ENCODE measurements at places on chromosomes 16 and 17.

GRCh38 chr16:11056993-11057649, 112.8 kb downstream of the CLEC16A start:
- no peak for DNase-seq

DNA sequence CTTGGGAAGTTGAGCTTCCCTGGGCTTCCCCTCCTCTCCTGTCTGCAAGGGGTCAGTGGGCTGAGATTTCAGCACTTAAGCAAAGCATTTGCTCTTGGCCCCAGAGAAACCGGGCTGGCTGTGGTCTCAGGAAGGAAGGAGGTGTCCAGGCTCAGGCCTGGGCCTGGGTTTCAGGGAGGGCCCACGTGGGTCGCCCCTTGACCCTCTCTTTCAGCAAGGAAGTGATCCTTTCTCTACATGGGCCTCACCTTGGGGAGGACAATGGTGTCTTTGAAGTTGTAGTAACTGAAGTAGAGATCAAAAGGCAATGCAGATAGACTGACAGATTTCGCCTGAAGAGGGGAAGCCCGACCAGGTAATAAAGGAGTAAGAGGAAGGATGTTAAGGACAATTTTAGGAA, 2.7 kb downstream of the NOD2 start:
- no peak for DNase-seq

- DNase-seq: no peak
These were observed 14.1 kb upstream of the MAPK3 start for GRCh38 chr16:30136971-30137605.

GRCh38 chr17:41548844-41549595, 20.9 kb upstream of the KRT19 start:
- DNase-seq: peak; percentile 83

DNA sequence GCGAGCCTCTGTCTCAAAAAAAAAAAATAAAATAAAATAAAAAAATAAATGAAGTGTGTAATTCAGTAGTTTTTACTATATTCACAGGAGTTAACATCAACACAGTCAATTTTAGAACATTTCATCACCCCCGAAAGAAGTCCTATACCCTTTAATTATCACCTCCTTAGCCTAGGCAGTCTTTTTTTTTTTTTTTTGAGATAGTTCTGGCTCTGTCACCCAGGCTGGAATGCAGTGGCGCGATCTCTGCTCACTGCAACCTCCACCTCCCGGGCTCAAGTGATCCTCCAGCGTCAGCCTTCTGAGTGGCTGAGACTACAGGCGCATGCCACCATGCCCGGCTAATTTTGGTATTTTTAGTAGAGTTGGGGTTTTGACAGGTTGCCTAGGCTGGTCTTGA, 150.7 kb downstream of the SNX29 start:
- no peak for DNase-seq

DNA sequence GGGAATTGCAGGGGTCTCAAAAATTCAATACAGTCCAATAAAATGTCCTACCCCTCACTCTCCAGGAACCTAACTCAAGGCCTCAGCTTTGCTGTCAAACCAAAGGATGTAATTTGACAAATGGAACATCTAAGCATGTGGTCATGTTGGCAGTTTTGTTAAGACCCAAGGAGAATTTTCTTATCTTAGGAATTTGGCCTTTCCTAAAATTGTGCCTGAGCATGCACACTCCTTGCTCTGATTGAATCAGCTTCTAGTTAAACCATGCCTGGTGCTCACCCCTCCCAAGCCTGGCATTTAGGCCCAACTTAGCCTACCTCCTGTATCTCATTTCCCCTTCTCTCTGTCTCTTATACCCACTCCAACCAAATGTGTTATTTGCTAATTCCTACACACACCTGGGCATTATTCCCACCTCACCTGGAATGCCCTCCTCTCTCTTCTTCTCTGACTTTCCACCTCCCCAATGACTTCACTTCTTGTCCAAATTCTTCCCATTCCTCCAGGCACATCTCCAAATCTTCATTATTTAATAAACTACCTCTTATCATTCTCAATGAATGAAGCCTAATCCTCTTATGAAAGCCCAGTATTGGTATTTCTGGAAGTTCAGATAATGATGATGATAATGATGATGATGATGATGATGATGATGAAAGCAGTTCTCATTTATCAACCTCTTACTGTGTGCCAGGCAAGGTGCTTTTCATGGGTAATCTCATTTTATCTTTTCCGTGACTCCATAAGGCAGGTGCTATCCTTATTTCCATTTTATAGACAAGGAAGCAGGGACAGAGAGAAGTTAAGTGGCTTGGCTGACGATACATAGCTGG, 178.0 kb upstream of the IRX6 start:
- DNase-seq: no peak

GRCh38 chr17:2172077-2172851, 117.4 kb downstream of the HIC1 start:
- DNase-seq: peak; percentile 98

- DNase-seq: no peak
These were observed 3.7 kb downstream of the PFN1 start for GRCh38 chr17:4944554-4945175.

- peak; percentile 82 for DNase-seq
These were observed 7.4 kb upstream of the FLYWCH1 start for GRCh38 chr16:2904100-2904921.

DNA sequence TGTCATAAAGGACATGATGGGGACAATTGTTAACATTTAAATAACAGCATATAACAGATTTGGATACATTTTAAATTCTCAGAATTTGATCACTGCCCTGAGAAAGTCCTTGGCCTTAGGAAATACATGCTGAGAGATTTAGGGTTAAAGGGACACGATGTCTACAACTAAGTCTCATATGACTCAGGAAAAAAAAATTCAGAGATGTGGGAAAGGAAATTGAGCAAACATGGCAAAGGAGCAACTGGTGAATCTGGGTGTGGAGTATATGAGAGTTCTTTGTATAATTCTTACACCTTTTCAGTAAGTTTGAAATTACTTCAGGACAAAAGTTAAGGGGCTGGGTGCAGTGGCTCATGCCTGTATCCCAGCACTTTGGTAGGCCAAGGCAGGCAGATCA, 18.2 kb downstream of the MPP3 start:
- peak; percentile 87 for DNase-seq

DNA sequence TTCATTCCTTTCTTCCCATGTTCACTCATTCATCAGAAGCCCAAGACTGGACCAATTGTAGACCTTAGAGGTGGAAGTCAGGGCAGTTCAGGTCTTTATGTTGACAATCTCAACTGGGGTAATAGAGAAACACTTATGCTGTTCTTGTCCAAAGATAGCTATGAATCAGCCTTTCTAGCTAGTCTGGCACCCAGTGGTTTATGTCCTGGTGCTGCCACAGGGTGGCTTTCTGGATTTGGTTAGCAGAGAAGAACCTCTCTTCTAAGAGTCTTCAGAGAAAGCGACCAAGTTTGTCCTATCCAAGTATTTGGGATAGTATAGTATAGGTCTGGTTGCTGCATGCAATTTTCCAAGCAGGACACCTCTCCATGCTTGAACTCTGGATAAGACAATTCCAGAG, 83.3 kb downstream of the NOG start:
- peak; percentile 28 for DNase-seq

GRCh38 chr17:3189961-3190360, 7.4 kb upstream of the OR1A2 start:
- DNase-seq: no peak

GRCh38 chr16:56347166-56347565, 78.2 kb downstream of the AMFR start:
- no peak for DNase-seq

DNA sequence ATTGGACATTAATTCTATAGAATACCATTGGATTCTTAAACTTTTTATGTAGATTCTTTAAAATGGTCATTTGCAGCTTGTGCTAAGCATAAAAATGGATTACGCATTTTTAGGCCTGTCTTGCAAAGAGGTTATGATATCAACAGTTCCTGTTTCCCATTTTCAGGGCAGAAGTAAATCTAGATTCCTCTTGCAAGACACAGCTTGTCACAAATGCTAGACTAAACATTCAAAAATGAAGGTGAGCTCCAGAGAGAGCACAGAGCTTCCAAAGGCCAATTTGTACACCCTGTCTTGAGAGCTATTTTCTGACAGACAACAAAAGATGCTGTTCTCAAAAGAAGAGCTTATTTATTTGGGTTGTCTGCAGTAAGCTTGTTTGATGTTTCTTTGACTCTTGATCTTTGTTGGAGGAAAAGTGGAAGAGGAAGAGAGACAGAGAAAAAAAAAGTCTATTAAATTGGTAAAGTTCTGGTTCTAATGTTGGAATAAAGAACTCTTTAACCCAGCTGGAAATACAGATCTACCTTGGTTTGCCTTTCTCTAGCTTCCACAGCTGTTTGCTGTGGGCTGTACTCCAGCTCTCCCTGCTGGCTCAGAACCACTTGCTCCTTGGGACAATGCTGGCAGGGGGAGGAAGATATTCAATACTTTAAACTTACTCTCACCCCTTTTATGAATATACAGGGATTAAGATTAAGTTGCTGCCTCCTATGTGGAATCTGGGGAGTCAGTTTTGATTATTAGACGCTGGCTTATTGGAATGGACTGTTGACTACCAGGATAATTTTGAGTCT, 651.8 kb downstream of the CDH11 start:
- DNase-seq: no peak

DNA sequence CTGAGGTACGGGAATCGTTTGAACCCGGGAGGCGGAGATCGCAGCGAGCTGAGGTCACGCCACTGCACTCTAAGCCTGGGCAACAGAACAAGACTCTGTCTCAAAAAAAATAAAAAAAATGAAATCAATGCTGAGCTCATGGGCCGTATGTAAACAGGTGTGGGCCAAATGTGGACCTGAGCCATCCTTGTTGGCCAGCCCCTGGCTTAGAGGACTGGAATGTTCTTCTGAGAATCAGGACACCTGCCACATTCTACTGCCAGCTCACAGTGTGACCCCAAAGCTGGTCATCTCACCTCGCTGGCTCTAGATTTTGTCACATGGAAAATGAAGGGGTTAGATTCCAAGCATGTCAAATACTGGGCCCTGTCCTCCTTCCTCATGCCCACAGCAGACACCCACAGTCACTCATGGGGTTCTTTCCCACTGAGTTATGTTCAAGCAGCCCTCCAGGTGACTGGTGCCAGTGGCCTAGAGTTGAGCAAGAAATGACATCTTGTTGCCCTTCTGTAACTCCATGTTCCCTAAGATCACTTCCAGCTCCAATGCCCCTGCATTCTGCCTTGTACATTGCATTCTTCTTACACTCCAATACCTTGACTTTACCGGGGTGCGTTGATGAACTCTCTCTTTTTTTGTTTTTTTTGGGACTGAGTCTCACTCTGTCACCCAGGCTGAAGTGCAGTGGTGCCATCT, 110.6 kb downstream of the ABCC1 start:
- DNase-seq: no peak

GRCh38 chr16:88834670-88835069, 22.1 kb downstream of the GALNS start:
- no peak for DNase-seq

DNA sequence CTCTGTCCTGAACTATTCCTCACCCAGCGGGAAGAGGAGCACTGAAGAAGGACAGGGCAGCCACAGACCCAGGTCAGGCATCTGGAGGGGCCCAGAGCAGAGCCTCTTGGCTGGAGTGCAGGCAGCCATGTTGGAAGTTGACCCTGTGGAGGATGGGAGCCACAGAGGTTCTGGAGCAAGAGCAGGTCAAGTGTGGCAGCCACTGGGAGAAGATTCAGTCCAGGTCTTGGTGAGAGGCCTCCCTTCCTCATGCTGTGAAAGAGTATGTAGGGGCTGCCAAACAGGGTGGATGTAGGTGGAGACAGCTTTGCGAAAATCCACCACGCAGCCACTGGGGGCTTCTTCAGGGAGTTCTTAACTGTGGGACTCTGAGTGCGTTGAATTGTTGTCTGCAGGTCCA, 590 bp upstream of the CD79B start:
- DNase-seq: no peak

- DNase-seq: peak; percentile 67
These were observed 2.8 kb downstream of the PRKAR1A start for GRCh38 chr17:68514831-68515635.

DNA sequence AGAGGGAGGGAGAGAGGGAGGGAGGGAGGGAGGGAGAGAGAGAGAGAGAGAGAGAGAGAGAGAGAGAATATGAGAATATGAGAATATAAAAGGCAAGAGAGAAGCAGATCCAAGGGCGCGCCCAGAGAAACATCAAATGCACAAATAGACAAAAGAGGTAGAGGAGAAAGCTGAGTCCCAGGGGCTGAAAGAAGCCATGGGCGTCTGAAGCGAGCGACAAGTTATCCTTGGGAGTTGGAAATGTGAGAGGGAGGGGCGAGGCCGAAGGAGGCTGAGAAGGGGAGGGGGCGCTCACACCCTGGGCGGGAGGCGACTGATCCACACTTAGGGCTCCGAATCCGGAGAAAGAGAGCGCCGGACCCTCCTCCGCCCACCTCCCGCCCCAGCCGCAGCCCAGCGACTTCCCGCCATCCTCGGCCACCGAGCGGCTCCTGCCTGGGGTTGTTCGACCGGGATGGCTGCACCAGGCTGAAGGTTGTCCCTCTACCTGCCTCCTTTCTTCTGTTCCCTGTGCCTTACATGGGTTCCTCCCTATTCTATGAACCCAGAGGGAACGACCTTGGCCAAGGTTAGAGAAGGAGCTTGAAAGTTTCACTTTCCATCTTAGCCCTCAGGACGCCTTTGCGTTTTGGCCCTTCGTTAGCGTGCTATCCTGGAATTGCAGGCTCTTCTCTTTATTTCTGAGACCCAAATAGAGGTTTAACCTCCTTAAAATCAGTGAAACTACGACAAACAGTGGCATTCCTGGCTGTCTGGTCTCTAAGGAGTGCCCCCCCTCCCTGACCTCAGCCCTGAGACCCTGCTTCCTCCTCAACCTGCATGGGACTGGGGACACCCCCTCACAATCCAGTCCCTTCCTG, 21.2 kb upstream of the HOXB9 start:
- peak; percentile 18 for DNase-seq

DNA sequence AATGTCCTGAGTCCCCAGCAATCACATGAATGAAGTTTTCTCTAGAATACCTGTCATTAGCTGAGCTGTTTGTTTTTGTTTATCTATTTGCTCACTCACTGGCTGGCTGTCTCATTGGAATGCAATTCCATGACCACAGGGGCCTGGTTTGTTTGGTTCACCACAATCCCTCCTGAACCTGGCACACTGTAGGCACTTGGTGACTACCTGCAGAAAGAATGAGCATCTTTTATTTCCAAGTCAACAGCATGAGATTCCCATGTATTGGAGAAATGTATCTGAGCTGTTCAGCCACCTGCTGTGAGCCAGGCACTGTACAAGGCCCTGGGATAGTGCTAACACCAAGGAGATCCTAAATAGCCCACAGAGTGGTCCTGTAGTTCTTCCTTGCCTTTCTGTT, 345.1 kb downstream of the XYLT1 start:
- DNase-seq: peak; percentile 31

GRCh38 chr17:47009759-47010594, 30.9 kb upstream of the RPRML start:
- DNase-seq: no peak

DNA sequence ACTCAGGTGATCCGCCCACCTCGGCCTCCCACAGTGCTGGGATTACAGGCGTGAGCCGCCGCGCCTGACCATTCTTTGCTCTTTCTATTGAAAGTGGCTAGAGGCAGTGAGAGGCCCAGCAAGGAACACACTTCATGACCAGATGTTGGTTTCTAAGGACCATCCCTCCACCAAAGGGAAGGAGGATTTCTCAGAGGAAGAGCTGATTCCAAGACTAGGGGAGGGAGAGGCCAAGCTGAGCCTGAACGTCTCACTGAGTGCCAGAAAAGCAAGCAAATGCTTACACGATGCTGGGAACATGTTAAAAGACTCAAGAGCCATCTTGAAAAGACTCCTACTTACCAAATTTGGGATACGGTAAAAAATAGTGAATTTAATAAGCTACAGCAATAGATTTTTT, 79.2 kb downstream of the MRM3 start:
- no peak for DNase-seq

All from AG10803 (cell line).